ENCODE measurements at places on chromosomes 6 and 20. TPM values are rescaled to one million over a fixed set of nuclear protein-coding genes. Genes with fewer than 3 reads are reported as not detected.

- DNase-seq, result no peak
Observed at GRCh38 chr6:10174761-10175160, 240.1 kb downstream of the TFAP2A start.

- no peak for DNase-seq
Observed at GRCh38 chr6:17519120-17519519, 81.0 kb upstream of the FAM8A1 start.

DNA sequence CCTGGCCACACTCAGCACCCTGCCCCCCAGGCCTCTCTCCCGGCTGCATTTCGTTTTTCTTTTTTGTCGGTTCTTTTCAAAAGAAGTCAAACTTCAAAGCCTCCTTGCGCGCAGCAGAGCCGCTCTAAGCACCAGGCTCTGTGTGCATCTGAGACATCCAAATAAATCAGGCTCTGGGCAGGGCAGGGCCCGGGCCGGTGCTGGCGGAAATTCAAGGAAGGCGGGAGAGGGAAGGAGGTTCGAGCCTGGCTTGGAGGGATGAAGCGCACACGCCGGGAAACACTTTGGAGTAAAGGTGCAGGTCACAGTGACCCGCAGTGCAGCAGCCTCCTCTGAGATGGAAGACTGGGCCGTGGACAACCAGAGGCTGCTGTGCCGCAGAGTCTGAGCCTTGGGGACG is 5.8 kb downstream of the GATA5 start:
- DNase-seq, result no peak

DNA sequence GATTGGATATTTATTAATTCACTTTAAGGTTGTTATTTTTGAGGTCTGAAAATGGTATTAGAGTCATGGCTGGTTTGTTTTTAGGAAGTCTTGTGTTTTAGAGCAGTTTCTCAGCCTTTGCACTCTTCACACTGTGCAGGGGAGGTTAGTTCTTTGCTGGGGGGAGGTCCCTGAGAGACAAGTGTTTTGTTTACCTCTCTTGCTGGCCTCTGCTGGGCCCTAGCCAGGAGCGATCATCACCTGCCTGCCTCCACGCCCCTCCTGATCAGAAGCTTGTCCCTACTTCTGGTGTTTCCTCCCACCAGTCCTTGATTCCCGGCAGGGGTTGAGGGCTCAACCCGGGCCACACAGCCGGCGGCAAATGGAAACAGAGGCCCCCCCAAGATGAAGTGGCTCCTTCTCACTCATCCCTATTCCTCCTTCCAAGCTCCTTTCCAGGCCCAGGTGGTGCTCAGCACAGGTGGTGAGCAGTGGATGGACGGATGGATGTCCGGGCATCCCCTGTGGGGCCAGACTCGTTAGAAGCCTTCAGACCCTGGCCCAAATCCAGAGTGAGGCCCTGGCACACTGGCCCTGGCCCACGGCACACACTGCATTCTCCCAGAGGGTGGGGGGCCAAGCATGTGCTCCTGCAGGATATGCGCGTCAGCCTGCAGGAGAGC is 51.3 kb downstream of the GRM4 start:
- DNase-seq, result no peak

MBOAT1 gene
- 0.84 TPM for polyA plus RNA-seq

RIMS4 gene
- not detected for polyA plus RNA-seq

PACSIN1 gene
- not detected for polyA plus RNA-seq
